ENCODE measurements at places on chromosomes 1 and 21.

DNA sequence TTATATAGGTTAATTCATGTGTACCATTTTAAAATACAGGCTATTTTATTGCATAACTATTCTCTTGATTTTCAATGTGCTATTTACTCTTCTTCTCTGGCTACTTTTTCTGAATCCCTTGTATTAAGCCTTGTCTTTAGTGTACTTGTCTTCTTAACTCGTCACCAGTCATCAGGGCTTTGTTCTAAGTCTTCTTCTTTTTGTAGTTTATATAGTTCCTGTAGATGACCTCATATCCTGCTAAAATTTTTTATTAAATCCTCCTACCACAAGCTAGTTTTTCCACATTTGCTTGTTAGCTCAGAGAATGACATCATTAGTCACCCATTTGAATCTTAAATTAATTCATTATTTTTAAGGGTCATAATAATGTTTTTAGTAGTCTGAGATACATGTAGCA lies 1281.9 kb downstream of the KCNT2 start:
- DNase-seq: no peak

GRCh38 chr1:207499573-207499972 lies 3.6 kb downstream of the CR1 start:
- peak; percentile 31 for DNase-seq

GRCh38 chr1:16078925-16079656 lies 5.6 kb upstream of the FAM131C start:
- DNase-seq: peak; percentile 34

DNA sequence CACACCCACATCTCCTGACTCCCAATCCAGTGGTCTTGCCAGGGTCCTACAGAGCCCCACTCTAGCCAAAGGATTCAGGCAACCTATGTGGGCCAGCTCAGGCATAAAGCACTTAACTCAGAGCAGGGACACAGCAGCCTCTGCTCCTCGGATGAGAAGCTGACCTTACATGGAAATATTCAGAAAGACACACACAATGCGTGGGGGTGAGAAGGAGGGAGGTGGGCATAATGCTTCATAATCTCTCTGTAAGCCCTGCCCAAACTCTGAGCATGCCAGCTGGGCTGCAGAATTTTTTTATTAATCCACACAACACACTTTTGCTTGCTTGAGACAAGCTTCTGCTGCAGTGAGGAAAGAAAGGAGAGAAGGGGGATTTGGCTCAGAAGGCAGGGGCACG lies 21.6 kb downstream of the KCND3 start:
- DNase-seq: no peak

- DNase-seq: no peak
These were observed 208.5 kb upstream of the DAB1 start for GRCh38 chr1:57632401-57632800.

GRCh38 chr1:100277866-100278265 lies 11.8 kb downstream of the RTCA start:
- no peak for DNase-seq

DNA sequence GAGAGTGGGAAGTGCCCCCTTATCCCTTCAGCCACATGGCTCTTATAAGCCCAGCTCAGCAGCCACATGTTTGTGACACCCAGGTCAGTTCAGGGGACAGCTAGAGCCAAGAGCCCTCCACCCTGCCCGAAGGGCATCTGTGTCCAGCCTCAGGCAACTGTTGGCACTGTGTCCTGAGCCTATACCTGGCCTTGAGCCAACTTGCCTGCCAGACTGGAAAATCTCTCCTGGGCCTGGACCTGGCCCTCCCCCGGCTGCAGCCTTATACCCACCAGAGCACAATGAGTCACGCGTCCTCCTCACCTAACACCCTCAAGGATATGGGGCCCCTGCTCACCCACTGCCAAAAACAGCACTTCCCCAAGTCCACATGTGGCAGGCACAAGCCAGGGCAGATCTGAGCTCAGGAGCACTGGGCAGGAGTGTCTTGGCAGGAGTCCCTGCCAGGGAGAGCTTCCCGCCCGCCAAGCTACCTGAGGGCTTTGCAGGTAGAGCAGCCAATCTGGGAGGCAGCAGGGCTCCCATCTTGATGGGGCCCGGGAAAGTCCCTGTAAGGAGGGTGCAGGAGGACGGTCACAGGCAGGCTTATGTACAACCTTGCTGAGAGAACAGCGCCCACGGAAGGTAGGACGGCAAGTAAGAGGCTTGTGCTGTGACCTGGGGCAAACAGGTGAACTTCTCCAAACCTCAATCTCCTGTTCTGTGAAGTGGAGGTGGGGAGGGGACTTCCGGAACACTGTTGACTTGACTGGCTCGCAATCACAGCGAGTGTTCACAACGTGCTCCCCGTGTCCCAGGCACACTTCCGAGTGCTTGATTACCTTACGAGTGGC lies 19.8 kb upstream of the HSPG2 start:
- DNase-seq: no peak

DNA sequence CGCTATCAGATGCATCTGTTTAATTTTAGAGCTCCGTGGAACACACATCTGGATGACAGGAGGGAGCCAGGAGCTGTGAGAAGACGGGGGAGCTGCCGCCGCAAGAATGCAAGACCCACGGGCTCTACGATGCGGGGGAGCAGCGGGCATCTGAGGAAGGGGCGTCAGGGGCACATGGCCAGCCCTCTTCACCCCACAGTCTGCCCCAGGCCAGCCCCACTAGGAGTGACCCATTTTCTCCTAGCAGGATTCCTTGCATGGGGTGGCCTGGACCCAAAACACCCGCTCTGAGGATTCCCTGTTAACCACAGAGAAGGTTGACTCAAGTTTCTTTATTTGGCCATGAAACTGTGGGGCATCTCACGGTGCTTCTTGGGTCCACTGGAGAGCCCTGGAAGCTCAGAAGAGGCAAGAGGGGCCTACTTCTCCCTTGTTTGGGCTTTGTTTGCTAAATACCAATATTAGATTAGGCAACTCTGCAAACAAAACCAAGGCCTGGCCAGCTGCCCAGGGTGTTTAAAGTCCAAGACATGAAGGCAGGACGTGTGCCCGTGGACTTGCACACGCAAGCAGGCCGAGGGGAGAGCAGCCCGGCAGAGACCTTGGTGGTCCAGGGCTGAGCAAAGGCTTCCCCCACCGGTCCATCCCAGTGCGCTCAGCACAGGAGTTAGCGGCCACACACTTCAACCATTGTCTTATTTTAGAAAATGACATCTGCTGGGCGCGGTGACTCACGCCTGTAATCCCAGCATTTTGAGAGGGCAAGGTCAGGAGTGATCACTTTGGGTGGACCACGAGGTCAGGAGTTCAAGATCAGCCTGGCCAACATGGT lies 89.8 kb downstream of the DHRS3 start:
- DNase-seq: no peak

GRCh38 chr1:226308166-226308722 lies 720 bp downstream of the LIN9 start:
- peak; percentile 8 for DNase-seq

GRCh38 chr1:178330848-178331497 lies 165.8 kb downstream of the CLEC20A start:
- DNase-seq: no peak

DNA sequence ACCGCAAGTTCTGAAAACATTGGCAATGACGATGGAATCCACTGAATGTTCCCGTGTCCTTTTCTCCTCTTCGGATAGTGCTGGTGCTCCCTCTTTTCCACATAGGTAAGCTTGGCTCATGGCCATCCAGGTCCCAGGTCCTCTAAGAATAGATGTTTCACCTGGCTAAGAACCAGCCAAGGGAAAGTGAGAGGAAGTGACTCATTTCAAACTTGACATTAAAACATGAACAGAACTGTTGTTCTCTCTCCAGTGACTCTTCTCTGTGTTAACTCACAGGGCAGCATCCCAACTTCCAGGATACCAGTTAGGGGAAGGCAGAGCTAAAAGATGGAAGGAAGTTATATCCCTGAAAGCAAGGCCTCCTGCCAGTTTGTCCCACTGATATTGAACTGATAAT lies 493.8 kb upstream of the CHRM3 start:
- no peak for DNase-seq

GRCh38 chr1:166479052-166479631 lies 312.3 kb upstream of the FAM78B start:
- DNase-seq: no peak

- no peak for DNase-seq
These were observed 5.5 kb upstream of the SPAG17 start for GRCh38 chr1:118190561-118190960.

- no peak for DNase-seq
These were observed 138.0 kb upstream of the SAMSN1 start for GRCh38 chr21:14684071-14684470.

DNA sequence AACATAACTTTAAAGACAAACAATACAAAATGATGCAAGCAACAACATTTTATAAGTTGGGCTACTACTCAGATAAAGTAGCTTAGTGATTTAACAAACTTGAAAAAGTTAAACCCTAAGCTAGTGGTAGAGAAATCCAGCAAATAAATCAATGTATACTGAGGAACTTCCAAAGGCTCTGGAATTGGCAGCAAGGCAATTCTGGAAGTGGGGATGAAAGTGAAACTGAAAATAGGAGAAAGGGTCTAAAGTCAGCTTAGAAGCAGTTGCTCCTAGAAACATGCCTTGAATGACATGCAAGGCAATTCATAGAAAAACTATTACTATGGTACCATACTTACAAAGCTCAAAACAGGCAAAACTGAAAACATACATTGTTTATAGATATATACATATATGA lies 90.0 kb upstream of the CAMK1G start:
- no peak for DNase-seq

DNA sequence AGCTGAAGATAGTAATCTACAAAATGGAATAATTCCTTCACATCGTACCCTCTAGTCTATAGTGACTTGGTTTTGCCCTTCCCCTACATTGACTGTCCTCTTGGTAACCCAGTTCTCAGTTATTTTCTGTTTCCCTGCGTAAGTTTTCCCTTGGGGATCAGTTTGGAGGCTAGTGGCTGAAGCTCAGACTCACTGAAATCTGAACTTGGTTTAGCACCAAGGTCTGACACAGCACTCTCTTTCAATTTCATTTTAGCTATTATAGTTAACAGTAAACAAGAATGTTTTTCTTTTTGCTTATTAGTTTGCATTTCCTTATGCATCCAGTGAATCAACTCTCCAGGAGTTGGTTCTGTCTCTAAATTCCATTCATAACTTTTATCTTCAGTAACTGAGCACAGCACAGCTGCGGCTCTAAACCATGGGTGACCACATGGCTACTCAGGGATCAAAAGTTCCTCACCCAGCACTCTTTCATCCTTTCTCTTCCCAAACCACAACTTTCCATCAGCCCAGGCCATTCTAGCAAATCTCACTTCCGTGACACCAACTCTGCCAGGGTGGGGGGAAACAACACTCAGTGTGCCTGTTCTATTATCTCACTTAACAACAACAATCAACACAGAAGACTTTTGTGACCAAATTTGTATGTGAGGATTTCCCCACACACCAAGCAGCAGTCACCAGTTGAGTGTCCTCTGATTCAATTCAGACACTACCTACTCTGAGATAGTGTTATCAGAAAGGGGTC lies 17.6 kb upstream of the IFI6 start:
- no peak for DNase-seq

GRCh38 chr21:16363518-16363917 lies 633.7 kb downstream of the USP25 start:
- DNase-seq: no peak

DNA sequence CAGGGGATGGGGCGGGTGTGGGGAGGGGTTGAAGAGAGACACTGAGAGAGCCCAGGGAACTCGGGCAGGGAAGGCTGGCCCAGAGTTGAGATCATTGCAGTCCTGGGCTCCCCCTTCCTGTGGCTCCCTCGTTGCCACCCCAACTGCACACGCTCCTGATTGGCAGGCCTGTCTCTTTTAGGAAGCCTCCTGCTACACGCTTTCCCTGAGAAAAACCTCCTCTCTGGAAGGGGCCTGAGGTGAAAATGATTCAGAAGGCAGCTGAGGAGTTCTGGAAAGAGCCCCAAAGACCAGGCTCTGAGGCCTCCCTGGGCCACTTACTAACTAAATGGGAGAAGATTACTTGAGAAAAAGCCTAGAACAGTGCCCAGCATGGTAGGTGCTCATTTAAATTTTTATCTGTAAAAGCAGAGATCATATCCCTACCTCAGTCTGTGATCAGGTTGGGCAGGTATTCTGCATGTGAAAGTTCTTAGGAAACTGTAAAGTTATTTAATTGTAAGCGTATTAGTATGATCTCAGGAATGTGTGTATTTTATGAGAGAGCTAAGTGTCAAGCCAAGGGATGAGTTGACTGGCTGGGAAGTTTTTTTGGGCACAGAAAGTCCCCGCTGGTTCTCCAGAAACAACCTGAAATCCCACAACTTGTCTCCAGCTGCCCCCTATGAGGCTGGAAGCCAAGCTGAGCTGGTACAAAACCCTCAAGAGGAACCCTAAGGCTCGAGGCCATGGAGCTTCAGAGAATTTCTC lies 65.2 kb upstream of the EPS8L3 start:
- no peak for DNase-seq

Data from activated CD8-positive, alpha-beta memory T cell treated with anti-CD3 and anti-CD28 coated beads for 1 hour (primary cell).